ENCODE measurements at places on chromosomes 7 and 10.

GRCh38 chr7:122867471-122867980, 18.7 kb downstream of the CADPS2 start:
- no peak for DNase-seq

- no peak for DNase-seq
Measured at GRCh38 chr7:155257482-155258225, 40.0 kb upstream of the INSIG1 start.

DNA sequence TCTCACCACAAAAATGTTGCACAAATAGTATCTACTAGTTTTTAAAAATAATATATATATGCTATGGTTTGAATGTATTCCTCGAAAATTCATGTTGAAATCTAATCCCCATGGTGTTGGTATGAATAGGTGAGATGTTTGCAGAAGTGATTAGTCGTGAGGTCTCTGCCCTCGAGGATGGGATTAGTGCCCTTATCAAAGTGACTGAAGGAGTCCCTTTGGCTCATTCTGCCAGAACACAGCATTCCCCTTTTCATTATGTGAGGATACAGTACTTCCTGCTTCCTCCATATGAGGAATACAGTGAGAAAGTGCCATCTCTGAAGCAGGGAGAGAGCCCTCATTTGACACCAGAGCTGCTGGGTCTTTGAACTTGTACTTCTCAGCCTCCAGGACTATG, 777.5 kb upstream of the LRRTM3 start:
- DNase-seq: peak; percentile 9

DNA sequence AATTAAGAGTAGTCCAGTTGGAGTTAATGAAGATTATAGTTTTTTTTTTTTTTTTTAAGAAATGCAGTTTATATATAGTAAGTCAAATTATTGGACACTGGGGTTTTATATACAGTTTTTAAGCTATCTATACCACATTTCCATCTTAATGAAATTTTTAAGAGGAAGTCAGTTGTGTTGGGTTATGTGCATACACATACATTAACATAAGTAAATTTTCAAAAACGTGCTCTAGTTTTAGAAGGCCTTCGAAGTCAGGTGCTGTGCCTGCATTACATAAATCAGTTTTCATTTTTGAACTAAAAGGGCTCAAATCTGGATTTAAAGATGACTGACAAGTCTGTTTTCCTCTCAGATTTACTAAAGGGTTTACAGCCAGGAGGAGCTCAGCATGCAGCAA, 47.6 kb upstream of the FMC1 start:
- DNase-seq: no peak

DNA sequence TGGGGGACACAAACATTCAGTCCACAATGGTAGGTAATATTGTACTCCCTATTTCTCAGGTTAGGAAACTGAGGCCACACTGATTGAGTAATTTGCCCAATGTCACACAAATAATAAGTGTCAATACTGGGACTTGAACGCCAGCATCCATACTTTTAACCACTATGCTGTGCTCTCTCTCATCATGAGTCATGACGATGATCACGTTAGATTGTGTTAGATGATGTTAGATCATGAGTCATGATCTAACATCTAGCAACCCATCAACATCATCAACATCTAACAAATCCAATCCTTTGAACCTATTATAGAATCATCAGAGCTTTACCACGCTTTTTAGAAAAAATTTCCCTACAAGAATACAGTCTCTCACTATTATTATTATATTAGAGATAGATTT, 28.1 kb upstream of the HERPUD2 start:
- no peak for DNase-seq

GRCh38 chr7:66277492-66277891, 72.4 kb downstream of the TPST1 start:
- no peak for DNase-seq

- DNase-seq: no peak
Measured at GRCh38 chr7:69656890-69657289, 58.6 kb downstream of the AUTS2 start.

DNA sequence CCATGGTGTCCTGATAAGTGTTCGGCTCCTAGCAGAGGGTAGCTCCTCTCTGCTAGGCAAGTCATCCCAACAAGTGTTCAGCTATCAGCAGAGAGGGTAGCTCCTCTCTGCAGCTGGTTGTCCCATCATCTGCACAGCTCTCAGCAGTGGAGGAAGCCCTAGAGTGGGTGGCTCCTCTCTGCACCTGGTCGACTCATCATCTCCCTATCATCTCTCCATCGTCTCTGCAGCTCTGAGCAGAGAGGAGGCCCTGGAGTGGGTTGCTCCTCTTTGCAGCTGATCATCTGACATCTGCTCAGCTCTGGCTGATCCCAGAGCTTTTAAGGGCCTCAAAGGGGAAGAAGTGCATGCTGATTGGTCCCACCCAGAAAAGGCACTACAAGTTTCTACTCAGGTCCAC, 199.9 kb upstream of the KMT2E start:
- no peak for DNase-seq

DNA sequence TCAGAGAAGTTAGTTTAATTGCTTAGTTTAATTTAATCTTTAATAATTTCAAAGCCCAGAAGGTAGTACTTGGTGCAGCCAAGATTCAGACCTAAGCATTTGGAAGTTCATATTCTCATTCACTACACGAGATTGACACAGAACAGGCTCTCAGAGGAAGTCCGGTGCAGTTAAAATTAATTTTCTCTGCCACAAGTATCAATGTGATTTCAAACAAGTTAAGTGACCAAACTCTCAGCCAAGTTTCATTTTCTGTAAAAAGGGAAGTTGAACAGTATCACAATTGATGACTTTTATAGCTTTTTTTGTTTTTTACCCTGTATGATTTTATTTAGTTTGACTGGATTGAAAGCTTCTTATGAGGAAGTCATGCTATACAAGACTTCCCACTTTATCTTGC, 1494.9 kb upstream of the LRRTM3 start:
- no peak for DNase-seq

GRCh38 chr10:50431133-50431532, 179.8 kb upstream of the ASAH2 start:
- no peak for DNase-seq

- DNase-seq: no peak
Measured at GRCh38 chr7:30705008-30705407, 22.8 kb upstream of the CRHR2 start.

DNA sequence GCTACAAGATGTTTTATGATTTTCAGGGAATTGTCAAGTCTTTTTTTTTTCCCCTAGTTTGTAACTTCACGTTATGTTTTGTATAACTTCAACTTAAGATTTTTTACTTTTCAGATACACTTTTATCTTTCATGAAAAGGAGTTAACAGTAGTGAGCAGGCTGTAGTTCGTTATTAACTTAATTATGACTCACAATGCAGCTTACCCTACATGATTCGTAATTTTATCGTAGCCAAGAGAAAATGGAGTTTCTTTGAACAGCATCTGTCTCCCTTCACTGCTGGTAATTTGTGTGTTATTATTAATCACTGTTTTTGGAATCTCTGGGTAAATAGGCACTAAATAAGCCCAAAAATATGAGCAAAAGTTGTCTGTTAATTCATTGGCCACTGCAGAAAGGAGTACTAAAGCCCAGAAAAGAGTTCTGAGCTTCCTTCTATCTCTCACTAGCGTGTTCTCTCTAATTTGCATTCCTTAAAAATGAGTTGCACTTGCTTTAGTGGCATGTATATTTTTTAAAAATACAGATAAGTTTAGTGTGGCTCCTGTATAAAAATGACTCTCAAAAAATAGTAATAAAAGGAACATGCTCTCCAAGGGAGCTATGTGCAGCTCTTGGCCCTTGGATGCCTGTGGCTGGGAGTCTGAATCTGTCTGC, 36.1 kb downstream of the RALA start:
- no peak for DNase-seq

- no peak for DNase-seq
Measured at GRCh38 chr7:108071551-108071950, 58.6 kb downstream of the LAMB4 start.
